ENCODE measurements at places on chromosomes 7 and 10.

DNA sequence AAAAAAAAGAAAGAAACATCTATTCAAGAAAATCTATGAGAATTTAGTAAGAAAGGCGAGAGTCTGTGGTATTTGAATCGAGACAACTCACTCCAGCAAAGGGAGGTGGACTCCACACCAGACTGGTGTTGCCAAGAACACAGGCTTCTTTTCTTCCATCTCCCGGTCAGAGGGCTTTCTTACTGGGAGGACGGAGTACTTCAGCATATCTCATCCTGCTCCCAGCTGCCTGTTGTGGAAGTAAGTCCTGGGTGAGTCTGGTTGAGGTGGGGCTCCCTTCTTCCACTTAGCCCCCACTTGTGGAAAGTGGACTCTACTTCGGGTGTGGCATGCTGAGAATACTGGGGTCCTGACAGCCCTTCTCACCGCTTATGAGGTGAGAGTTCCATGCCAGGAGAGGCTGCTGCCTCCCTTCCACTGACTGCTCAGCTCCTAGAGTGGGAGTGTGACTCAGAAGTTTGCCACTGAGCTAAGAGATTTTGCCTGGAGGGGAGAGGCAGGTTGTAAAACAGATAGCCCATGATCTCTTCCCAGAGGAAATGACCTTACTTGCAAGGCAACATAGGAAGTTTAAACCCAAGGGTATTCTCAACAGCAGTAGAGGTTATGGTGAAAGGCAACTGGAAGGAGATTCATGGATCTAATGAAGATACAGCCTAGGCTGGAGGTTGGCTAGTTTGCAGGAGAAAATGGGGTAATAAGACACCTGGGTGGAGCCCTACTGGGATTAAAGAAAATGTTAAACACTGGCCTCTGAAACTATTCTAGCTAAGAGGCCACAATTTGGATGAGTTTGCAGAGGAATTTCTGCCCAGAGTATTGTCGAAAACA, 3.5 kb upstream of the NACAD start:
- no peak for DNase-seq

GRCh38 chr7:120256344-120257070, 16.5 kb upstream of the KCND2 start:
- DNase-seq = no peak

GRCh38 chr7:91609525-91609924, 271.0 kb downstream of the MTERF1 start:
- DNase-seq = no peak

DNA sequence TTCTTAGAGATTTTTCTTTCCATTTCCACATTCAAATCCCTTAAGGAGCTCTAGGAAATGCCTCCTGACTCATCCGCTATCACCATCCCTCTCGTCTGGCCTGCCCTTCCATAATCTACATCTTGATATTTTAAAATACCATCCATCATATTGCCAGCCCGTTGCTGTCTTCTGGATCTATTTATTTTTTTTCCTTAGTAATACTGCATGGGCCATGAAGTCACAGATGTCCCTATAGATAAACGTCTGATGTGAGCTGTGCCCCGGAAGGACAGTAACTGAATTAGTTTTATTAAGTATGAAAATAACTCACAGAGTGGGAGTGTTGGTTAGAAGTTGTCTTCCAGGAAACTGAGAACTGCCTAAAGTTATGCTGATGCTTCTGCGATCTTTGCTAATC, 76.2 kb downstream of the KLF6 start:
- no peak for DNase-seq

- no peak for DNase-seq
Measured at GRCh38 chr7:108605559-108606201, 36.0 kb downstream of the DNAJB9 start.

DNA sequence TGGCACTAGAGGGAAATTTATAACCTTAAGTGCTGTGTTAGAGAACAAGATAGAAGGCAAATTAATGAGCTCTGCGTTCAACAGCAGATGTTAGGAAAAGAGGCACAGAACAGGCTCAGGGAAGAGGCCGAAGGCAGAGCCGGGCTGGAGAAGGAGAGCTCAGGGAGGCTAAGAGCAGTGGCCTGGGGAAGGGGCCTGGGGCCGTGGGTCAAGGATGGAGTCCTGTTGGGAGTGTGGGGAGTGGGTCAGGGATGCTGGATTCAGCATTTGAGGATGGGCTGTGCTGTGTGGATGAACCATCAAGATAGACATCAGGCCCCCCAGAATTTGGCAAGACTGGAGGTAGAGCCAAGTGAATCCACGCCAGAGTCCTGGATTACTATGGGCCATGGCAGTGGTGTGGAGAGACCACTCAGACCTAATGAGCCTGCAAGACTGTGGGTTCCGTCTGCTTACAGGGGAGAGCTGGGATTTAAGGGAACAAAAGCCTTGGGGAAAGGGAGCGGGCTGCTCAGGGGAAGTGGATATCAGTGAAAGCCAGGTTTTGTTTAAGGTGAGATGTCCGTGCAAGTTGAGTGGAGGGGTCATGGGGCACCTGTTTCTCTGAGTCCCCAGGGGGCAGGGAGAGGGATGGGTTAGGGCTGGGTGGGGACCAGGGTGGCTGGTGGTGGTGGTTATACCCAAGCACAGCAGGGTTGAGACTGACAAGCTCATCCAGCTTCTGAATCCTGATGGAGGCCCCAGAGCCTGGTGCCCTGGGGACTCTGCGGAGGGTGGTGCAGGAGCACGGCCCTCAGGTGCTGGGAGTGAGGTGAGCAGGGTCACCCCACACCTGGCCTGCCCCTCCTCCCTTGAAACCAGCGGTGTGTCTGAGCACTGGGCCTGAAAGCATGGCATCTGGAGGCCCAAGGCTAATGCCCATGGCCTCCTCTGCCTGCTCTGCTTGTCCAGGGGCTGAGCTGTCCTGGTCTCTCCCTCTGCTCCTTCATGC, 101.7 kb downstream of the BMS1 start:
- DNase-seq = no peak

DNA sequence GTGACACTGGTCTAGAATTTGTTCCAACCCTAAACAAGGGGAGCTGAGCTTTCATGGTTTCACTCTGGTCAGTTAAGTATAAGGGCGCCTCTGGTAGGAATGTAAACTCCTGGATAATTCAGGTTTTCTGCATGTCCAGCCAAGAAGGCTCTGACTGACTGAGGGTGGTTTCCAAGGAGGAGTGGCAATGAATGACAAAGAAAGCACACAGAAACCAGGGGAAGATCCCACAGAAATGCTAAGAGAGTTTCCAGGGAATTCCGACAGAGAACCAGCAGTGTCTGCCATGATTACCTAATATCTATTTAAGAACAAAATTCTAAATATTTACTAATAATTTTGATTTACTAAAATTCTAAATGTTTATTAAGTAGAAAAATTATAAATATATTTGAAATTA, 27.3 kb upstream of the NRG3 start:
- no peak for DNase-seq

DNA sequence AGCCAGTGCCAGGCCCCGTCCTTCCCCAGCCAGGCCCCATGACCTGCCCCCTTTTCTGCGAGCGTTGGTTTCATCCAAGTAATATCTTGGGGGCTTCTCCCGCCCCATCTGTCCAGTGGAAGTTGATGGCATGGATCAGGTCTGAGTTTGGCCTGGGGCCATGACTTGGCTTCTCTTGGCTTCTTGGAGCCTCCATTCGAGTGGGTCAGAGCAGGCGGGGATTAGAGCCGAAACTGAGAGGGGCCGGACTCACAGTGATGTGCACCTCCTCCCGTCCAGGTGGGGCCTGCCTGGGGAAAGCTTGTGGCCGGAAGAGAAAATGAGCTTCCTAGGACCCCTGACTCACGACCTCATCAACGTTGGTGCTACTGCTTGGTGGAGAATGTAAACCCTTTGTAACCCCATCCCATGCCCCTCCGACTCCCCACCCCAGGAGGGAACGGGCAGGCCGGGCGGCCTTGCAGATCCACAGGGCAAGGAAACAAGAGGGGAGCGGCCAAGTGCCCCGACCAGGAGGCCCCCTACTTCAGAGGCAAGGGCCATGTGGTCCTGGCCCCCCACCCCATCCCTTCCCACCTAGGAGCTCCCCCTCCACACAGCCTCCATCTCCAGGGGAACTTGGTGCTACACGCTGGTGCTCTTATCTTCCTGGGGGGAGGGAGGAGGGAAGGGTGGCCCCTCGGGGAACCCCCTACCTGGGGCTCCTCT, 15.1 kb upstream of the LIMK1 start:
- DNase-seq = no peak

GRCh38 chr10:132588301-132589013, 50.9 kb downstream of the INPP5A start:
- DNase-seq = no peak

GRCh38 chr7:113044394-113044793, 42.2 kb downstream of the GPR85 start:
- no peak for DNase-seq

DNA sequence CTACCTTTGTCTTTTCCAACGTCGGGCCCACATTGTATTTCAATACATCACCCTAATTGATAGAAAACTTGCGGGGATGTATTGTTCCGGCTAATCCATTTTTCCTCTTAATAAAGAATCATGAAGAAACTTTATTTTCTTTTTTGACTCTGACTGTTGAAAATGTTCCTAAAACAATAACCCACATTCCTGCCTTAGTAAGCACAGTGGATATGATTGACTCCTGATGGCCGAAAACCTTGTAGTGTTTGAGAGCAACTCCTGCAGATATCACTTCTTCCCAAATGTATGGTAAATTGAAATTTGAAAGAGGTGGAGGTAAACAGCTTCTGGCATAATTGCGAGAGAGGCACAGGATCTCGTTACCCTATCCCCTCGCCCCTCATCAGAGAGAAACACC, 65.7 kb downstream of the BICC1 start:
- no peak for DNase-seq

- DNase-seq = no peak
Measured at GRCh38 chr10:97499561-97500296, 1.0 kb downstream of the UBTD1 start.

GRCh38 chr7:30804078-30804661, 33.0 kb downstream of the MINDY4 start:
- DNase-seq = no peak

DNA sequence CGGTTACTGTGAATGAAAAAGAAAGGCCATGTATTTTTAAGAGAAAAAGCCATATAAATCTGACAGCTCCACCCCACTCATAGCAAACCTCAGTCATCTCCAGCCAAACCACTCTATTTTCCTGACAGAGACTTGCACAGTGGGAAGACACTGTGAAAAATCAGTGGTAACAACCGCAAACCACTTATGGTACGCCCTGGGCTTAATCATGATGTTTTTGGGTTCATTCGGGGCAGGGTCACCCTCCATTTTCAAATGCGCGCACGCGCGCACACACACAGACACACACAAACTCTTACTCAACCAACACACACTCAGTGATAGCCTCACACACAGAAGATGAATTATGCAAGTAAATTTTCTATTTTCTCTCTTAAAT, 82.1 kb upstream of the HPS1 start:
- DNase-seq = no peak

GRCh38 chr10:49231086-49231820, 43.1 kb upstream of the TMEM273 start:
- no peak for DNase-seq

DNA sequence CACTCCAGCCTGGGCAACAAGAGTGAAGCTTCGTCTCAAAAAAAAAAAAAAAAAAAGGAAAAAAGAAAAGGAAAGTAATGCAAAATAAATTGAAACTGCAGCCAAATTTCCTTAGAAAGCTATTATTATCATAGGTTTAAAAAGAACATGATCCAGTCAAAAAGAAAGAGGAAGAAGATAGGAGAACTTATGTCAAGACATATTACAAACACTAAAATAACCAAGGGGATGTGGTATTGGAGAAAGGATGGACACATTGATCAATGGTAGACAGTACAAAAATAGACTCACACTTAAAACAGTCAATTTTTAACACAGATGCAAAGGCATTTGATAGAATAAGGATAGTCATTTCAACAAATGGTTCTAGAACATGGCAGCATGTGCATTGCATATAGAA, 27.3 kb upstream of the PFKP start:
- DNase-seq = no peak

DNA sequence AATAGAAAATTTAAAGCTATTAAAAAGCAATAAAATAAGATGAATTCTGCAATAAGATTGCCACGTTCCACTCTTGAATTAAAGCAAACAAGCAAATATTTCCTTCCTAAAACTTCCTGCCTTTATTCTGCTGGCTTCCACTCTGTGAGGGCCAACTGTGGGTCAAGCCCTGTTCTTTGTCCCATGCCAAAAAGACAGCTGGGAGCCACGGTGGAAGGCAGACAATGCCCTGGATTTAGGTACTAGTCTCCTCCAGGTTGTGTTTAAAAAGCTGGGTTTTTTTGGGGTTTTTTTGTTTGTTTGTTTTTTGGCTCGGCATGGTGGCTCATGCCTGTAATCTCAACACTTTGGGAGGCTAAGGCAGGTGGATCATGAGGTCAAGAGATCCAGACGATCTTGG, 39.1 kb downstream of the LRRTM3 start:
- DNase-seq = no peak

DNA sequence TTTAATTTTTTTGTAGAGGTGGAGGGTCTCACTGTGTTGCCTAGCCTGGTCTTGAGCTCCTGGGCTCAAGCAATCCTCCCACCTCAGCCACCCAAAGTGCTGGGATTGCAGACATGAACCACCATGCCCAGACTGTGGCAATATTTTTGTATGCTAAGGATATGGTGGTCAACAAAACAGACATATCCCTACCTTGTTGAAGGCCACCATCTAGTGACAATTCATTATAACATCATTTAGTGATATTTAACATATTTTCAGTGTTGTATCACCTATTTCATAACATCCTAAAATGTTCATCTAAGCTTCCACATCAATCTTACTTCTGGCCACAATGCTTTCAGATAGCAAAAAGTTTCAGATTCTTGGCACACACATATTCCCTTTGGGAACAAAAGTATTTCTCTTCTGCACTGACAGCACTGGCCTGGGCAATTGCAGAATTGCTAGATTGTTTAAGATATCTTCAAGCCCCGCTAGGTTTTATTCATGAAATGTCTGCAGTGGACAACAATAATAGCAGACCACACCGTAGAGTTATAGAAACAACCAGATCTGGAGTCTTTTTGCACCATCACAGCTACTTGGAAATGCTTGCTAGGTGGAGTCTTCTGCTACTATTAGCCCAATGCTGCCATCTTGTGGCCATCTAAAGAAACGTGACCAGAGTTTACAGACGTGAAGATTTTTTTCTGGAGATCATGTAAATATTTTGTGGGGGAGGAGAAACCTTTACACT, 58.4 kb downstream of the DNAJC12 start:
- DNase-seq = peak; percentile 42

- no peak for DNase-seq
Measured at GRCh38 chr7:140214075-140214684, 37.4 kb upstream of the KDM7A start.

GRCh38 chr7:73682745-73683055, 553 bp downstream of the DNAJC30 start:
- DNase-seq = no peak

GRCh38 chr10:105758209-105758998, 1117.3 kb downstream of the SORCS3 start:
- no peak for DNase-seq

GRCh38 chr10:24170199-24170598, 38.7 kb upstream of the KIAA1217 start:
- no peak for DNase-seq
